ENCODE measurements at places on chromosomes 5 and 9.

GRCh38 chr9:75850459-75851200 lies 39.8 kb upstream of the PCSK5 start:
- no peak for DNase-seq

DNA sequence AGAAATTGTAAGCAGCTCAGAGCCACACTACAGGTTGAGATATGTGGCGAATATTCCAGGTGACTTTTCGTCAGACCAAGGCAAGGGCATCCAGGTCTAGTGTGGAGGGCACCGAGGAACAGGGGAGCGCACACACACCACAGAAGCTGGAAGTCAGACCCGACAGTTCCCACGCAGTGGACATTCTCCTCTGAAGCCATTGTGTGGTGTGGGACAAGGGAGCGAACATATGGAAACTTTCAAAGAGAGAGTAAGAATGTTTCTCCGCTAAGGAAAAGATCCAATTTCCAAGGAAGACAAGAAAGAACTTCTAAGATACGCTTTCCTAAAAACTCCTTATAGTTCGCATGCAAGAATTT lies 141.4 kb upstream of the OTULINL start:
- DNase-seq, result no peak

DNA sequence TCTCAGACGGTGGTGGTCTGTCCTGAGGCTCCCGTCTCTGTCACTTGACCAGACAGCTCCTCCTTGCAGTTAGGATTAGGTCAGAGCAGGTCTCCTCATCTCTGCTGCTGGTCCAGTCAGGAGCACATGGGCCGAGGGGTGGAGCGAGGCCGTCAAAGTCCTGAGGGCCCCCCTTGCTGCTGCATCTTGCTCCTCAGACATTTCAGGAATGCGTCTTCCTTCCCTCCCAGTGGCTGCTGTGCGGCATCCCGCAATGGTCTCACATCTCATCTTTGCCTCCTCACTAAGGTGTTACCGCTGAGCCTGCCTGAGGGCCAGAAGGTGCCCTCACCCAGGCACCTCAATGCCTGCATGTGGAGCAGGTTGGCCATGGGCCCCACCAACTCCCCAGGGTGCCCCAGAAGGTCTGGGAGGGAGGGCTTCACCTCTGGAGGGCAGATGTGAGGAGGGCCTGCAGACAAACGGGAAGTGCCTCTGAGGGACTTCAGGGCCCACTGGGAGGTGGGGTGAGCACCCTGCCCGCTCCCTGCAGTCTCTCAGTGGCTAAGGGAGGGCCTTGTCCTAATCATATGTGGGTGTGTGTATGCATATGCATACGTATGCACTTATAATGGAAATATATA lies 137.7 kb upstream of the LMX1B start:
- peak; percentile 68 for DNase-seq

- no peak for DNase-seq
Measured at GRCh38 chr9:84858364-84858763, 188.8 kb downstream of the NTRK2 start.

GRCh38 chr5:38827525-38827924 lies 18.3 kb upstream of the OSMR start:
- DNase-seq, result no peak

DNA sequence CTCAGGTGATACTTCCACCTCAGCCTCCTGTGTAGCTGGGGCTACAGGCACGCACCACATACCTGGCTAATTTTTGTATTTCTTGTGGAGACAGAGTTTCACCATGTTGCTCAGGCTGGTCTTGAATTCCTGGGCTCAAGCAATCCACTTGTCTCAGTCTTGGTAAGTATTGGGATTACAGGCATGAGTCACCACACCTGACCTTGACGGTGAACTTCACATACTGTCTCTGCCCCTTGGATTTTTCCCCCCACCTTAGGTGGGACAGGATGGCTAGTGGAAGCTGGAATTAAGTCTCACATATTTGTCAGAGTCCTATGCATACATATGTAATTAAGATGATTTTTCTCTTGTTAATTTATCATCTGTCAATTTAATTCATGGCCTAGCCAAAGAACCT lies 20.9 kb upstream of the RFK start:
- DNase-seq, result no peak

DNA sequence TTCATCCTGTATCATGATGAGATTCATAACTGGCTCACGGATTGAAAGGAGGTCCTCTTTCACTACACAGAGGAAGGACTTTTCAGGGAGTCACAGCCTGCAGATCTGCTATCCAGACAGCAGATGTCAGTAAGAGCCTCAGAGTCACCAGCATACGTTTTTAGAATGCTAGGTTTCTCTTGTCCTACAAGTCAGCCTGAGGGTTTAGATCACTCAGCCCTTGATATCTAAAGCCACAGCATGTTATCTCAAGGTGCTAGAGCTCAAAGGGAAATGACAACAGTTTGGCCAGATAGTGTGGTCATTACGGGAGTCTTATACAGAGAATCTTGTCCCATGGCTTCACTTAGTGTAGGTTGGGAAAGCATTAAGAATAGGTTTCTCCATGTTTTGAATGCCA lies 30.9 kb upstream of the SLC46A2 start:
- DNase-seq, result peak; percentile 91

- DNase-seq, result peak; percentile 65
Measured at GRCh38 chr5:12023614-12024241, 119.5 kb upstream of the CTNND2 start.

GRCh38 chr5:120354126-120354525 lies 110.0 kb upstream of the PRR16 start:
- no peak for DNase-seq

GRCh38 chr5:175658299-175659145 lies 651 bp downstream of the HRH2 start:
- DNase-seq, result peak; percentile 58

- DNase-seq, result no peak
Measured at GRCh38 chr9:8673830-8674229, 874.3 kb upstream of the DMAC1 start.

DNA sequence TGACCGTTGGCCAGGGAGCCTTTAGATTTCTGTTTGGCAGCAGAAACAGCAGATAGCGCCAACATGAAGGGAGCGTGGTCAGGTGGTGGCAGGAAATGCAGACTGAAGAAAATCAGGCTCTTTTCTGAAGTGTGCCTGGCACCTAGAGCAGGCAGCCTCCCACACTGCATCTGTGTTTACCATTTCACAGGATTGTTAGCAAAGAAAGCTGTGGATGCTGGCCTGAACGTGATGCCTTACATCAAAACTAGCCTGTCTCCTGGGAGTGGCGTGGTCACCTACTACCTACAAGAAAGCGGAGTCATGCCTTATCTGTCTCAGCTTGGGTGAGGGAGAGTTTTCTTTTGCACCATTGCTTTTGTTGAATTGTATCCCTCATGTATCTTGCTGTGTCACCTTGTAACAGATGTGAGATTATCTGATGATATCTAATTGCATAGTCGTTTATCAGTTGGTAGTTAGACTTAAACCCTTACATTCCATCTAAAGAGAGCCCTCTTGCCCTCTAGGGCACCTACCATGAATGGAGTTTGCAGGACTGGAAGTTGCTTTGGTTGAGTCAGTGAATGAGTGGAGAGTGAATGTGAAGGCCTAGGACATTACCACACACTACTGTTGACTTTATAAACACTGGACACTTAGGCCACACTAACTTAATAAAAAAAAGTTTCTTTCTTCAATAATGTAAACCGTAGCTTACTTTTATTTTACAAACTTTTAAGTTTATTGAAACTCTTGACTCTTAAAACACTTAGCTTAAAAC lies 42.8 kb downstream of the ACO1 start:
- peak; percentile 28 for DNase-seq

- DNase-seq, result peak; percentile 99
Measured at GRCh38 chr9:128733256-128733655, 9.3 kb upstream of the ZDHHC12 start.

DNA sequence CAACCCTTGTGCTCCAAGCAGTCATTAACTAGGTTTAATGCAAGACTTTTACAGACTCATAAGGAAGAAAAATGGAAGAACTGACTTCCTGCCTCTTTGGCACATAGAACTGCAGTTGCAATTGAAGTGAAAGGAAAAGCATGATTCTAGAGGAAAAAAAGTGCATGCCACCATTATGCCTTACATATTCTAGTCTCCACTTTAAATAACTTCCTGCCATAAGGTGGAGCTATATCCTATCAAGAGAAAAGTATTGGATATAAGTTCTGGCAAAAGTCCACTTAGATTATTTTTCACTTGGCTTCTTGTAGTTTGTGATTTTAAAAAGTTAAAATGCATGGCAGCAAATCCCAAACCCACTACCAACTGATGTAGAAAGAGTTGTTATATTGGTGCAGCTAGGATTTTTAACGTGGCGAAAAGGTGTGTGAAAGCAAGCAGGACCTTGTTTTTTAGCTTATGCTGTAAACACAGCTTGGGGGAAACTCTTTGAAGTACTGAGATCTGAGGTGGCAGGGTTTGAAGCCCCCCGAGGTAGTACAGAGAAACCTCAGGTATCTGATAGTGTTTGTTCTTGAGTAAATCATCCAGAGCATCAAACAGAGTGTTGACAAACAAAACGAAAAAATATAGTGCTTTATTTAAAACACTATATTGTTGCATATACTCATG lies 117.9 kb downstream of the ANXA1 start:
- peak; percentile 79 for DNase-seq

DNA sequence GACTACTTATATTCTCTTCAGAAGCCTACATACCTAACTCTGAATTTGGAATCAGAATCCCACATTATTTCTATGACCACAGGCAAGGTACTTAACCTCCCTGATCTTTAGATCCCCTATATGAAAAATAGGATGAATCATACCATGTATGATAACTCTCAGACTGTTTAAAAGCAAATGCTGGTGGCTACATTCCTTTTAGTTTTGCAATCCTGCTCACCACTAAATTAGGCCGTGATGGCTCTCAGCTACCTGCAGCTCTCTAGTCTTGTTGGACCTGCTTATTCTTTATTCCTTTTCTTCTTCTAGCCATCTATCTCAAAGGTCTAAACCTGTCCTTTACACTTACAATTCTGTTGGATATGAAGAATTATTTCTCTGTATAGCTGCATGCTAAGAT lies 303.4 kb upstream of the ATP10B start:
- no peak for DNase-seq

DNA sequence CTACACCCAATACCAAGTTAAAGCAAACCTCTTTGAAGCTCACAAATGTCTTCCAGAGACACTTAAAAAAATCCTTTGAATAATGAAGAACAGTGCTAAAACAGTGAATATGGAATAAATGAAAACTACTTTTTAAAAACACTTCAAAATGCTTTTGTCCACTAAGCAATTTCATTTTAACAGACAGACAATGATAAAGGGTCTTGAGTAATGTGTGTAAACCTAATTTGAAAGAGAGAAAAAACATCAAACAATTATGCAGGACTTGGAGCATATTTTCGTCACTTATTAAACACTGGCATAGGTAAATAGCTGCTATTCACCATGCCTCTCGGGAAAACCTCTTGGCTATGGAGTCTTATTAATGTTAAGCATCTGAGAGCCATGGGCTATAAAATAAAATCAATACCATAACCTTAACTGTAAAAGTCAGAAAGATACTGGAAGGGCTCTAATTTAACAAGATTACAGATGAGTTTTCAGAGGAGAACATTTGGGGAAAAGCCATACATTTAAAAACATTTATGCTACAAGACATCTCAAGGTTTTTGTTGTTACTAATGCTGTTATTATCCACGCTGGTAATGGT lies 177.8 kb downstream of the NFIB start:
- DNase-seq, result no peak

DNA sequence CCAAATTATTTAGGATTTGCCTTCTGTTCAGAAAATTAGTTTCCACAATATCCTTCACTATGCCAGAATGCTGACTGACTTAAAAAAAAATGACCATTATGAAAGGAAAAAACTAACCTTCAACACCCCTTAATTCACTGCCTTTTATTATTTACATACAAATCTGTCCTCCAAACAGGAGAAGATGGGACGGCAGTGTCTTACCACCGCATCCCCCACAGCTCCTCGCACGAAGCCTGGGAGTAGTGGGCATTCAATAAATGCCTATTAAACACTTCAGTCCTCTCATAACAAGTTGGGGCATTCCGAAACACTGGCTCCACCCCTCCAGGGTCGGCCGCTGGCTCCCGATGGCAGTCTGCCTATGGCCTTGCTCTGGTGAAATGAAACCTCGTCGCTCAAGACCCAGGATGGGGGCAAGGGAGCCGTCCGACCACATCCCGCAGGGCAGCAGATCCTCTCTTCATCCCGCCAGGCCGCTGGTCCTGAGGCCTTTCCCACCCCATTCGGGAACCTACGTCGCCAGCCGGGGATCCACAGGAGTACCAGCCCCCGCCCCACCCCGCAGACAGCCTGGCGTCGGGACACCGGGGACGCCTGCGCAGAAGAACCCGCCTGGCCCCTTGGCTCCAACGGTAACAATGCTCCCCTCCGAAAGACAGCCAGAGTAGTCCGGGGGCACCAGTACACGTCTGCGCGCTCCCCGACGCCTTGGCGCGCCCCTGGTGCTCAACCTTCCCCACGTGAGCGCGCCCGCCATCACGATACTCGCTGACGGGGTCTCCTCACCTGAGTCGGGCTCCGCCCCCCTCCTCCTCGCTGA lies 613 bp downstream of the ZBTB5 start:
- DNase-seq, result no peak

DNA sequence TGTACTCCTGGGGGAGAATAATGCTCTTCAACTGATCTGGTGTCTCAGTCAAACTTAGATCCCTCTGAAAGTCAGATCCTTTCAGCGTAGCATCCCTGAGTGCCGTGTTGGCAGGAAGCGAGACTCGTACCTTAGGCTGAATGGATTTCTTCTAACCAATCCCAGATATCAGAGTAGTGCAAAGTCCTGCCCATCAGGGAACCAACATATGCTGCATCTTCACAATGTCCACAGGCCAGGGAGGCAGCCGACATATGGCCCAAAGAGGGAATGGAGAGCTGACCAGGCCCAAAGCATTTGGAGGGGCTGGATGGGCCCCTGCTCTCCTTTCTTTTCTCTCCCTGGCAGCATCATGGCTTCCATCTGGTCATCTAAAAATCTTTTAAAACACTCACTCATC lies 497.0 kb upstream of the DAP start:
- no peak for DNase-seq

DNA sequence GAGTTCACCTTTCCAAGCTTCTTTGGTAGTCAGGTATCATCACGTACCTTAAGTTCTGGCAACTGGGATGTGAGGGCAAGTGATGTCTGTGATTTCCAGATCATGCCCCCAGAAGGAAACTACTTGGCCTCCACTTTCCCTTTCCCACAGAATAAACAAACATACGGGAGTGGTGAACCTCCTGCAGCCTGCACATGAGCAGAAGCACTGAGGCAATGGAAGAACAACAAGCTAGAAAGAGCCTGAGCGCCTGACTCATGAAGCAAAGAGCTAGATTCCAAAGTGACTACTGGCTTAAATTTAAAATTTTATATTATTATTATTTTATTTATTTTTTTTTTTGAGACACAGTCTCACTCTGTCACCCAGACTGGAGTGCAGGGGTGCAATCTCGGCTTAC lies 35.0 kb downstream of the ARL15 start:
- no peak for DNase-seq

DNA sequence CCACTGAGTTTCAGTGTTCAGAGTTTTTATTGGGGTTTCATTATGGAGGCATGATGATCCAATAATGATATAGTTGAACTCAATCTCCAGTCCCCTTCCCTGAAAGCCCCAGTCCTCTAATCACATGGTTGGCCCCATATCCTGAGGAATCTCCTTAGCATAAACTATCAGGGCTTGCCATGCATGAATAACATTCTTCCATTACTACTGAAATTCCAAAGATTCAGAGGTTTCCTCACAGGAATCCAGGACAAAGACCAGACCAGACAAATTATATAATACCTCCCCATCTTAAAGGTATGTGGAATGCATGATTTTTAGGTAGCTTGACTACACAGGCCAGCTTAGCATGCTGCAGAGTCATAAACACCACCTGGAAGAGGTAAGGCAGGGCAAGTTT lies 15.5 kb upstream of the LRRTM2 start:
- peak; percentile 44 for DNase-seq

GRCh38 chr5:142426129-142427014 lies 101.6 kb upstream of the SPRY4 start:
- DNase-seq, result peak; percentile 54
